Upper lobe of right lung (tissue), 1 donor: ENCODE measurements at places on chromosomes 1 and 21. TPM values are rescaled to one million over a fixed set of nuclear protein-coding genes. Genes with fewer than 3 reads are reported as not detected.

Gene UBE4B
- total RNA-seq, result 36.2 TPM

Gene PTGER3
- total RNA-seq, result 2.7 TPM

Gene PRRX1
- 25.9 TPM for total RNA-seq

Gene DPYD
- total RNA-seq, result 82.7 TPM

Gene GUCA2A
- total RNA-seq, result not detected

Gene FCRL2
- 0.20 TPM for total RNA-seq

Gene MOB3C
- 24.6 TPM for total RNA-seq

Gene TNFRSF9
- 0.49 TPM for total RNA-seq

Gene LCE1B
- not detected for total RNA-seq

Gene TGFBR3
- 55.9 TPM for total RNA-seq

Gene SH2D2A
- 3.8 TPM for total RNA-seq

Gene ASB17
- not detected for total RNA-seq

Gene CHI3L1
- total RNA-seq, result 85.1 TPM

Gene MPL
- 0.61 TPM for total RNA-seq

Gene NEK7
- 96.9 TPM for total RNA-seq

Gene LCE2C
- total RNA-seq, result not detected

Gene FOXD3
- not detected for total RNA-seq

Gene TTC39A
- total RNA-seq, result 42.1 TPM

Gene TNFRSF25
- total RNA-seq, result 10.0 TPM

Gene YOD1
- total RNA-seq, result 7.0 TPM

Gene ADGRL2
- total RNA-seq, result 104 TPM

Gene RHEX
- total RNA-seq, result 17.3 TPM

Gene BCL10
- 25.9 TPM for total RNA-seq

Gene KRTAP12-2
- not detected for total RNA-seq

Gene KLHDC9
- total RNA-seq, result 3.2 TPM

Gene EFNA3
- 1.0 TPM for total RNA-seq

Gene SLC44A3
- 31.6 TPM for total RNA-seq

Gene HOOK1
- total RNA-seq, result 18.5 TPM

Gene PSMB2
- 44.1 TPM for total RNA-seq

Gene DHRS3
- total RNA-seq, result 106 TPM

Gene TBX19
- total RNA-seq, result 3.5 TPM

Gene LDLRAD1
- 0.41 TPM for total RNA-seq

Gene NUAK2
- 8.8 TPM for total RNA-seq

Gene UMODL1
- total RNA-seq, result 0.49 TPM

Gene LINGO4
- 0.29 TPM for total RNA-seq

Gene EDN2
- total RNA-seq, result not detected

Gene CFAP107
- total RNA-seq, result not detected

Gene SH3GLB1
- total RNA-seq, result 105 TPM

Gene LCE3D
- total RNA-seq, result not detected

Gene C4BPB
- total RNA-seq, result 6.6 TPM

Gene IGSF21
- total RNA-seq, result 3.2 TPM

Gene LRRC8B
- 22.3 TPM for total RNA-seq

Gene NCF2
- total RNA-seq, result 144 TPM

Gene LCE6A
- not detected for total RNA-seq

Gene NID1
- 60.5 TPM for total RNA-seq

Gene ZNF683
- 1.1 TPM for total RNA-seq

Gene SLC16A4
- total RNA-seq, result 15.9 TPM
